ENCODE measurements at places on chromosomes 7 and 10.

DNA sequence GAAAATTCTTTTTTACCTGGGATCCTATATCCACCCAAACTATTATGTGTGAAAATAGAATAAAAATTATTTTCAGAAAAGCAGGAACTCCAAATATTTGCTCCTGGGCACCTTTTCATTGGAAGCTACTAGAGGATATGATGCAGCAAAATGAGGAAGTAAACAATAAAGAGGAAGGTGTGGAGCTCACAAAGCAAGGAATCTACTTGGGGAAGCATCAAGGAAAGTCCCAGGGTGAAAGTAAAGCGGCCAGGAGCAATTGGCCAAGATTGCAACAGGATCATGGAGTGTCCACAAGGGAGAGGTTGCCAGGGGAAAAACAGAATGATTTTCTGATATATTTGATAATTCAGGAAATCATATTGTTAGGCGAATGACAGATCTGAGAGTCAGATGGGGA lies 80.8 kb downstream of the CARD11 start:
- DNase-seq, result no peak

DNA sequence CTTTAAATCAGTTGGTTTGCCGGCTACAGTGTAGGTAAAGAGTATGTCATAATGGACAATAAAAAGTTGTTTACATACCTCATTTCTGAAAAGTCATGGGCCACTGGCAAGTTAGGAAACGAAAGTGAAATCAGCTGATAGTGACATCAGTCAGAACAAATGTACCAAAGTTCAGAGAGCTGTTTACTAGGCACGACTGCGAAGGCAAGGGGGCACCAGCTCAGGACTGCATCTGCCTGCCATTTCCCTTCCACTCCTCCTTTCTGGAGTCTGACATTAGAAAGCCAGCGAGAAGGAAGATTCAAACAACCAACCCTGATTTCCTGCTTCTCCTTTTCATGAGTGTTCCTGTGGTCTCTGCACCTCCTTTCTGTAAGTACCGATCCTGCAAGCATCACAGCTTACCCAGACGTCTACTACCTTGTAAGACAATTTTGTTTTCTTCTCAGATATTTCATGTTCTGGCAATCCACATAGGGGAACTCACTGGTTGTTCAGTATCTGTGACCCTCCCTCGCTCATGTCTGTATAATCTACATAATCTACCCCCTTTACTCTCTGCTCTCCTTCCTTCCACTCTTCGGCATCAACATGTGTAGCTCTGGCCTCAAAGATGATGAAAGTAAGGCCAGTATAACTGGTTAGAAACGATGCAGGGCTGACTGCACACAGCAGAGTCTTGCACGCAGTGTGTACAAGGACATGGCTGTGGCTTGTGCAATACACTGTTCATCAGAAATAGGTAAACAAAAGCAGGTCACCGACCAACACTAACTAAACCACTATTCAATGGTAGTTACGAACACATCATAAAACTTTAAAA lies at the start of gene TMEM140:
Gene TMEM140 (plus strand): TSS at position 174 of the 823 bp plus-strand sequence. CDS start 16,370 bp downstream, outside the sequence.
- DNase-seq, result no peak

GRCh38 chr10:96918214-96919002 lies 86.3 kb downstream of the LCOR start:
- DNase-seq, result no peak

DNA sequence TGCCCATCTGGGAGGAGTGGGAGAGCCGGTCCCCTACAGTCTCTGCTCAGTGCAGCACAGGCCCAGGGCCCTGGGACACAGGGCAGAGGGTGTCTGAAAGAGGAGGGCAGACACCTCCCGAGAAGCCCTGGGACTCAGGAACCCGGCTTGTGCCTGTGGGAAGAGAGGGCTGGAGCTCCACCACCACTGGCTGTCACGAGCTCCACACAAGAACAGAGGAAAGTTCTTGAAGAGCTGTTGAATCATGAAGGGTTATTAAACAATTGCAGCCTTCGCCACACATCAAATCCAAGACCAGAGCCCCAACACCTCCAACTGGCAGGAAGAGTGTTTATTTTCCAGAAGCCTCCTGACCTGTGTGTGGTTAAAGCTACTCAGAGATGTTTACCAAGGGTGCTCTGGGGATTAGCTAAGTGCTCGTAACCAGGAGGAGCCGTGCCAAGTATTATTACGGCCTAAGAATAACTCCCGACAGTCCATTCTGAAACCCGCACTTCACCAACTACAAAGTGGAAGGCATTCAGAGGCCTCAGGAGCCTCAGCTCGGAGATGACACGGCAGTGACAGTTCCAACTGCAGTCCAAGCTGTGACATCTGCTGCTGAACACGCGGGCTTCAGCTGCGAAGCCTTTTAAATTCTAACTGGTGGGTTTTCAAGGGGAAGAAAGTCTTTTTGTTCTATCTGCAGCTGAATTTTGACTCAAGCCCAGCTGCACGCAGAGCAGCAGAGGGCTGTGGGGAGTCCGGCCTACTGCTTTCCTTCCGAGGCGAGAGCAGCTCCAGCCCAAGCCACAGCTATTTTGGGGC lies 75.1 kb downstream of the MAD1L1 start:
- peak; percentile 70 for DNase-seq

DNA sequence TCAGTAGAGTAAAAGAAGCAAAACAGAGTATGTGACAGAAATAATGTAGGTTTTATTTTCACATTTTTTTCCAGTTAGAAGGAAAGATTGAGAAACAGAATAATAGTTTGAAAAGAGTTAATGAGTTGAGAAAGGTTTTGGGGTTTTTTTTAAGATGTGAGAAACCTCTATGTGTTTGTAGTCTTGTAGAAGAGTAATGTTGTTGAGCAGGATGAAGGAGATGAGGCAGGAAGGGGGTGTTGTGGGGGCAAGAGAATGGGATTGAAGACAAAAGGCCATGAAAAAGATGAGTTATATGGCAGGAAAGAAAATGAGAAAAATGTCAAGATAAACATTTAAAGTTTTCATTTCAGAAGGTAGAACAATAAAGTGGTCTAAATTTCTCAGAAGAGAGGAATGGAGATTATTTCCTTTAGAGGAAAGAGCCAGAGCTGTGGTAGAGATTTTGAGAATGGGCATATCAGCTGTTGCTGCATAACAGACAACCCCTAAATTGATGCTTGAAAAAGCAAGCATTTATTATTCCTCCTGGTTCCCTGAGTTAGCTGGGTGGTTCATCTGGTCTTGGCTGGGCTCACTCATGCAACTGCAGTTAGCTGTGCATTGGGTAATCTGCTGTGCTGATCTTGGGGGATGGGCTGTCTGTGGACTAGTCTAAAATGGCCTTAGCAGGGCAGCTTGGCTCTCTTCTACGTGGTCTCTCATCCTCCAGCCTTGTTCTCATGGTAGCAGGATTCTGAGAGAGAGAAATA lies 27.1 kb downstream of the PCGF5 start:
- DNase-seq, result no peak

DNA sequence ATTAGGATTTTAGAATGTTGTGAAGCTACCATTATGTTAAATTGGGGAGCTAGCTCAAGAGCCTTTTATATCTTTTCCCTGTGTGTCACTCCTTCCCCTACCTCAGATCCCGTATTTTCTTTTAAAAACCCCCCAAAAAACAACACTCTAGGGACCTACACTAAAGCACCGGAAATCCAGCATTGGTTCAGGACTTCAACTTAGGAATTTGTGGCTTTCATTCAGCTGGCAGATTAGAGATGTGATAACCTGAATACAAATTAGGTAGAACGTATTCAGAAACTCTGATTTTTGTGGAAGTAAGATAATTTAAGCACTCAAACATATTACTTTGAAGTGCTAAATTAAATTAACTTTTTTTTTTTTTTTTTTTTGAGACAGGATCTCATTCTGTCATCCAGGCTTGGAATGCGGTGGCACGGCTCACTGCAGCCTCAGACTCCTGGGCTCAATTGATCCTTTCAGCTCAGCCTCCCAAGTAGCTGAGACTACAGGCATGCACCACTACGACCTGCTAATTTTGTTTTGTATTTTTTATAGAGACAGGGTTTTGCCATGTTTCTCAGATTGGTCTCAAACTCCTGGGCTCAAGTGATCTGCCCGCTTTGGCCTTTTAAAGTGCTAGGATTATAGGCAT lies 6.8 kb downstream of the TBC1D12 start:
- DNase-seq, result no peak

GRCh38 chr10:75358835-75359421 lies 42.6 kb downstream of the ZNF503 start:
- DNase-seq, result no peak

DNA sequence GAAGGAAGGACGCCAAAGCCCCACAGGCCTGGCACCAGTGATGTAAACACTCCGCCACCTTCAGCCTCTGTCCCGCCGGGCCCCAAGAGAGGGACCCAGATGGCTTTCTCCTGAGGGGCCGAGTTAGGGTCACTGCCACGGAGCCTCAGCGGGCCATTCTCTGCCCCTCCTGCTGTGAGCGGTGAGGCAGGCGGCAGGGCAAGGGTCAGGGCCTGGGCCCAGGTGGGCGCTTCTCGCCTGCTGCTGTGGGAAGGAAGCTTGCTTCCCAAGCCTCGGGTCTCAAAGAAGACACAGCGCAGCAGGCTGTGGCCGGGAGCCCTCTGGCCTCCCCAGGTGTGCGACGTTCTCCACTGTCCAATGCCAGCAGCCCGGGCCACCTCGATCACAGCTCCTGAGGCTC lies 84.8 kb downstream of the PROSER2 start:
- DNase-seq, result no peak

GRCh38 chr7:130894146-130894908 lies 160.3 kb upstream of the KLF14 start:
- peak; percentile 86 for DNase-seq

GRCh38 chr7:127905491-127906330 lies 125.5 kb downstream of the LRRC4 start:
- no peak for DNase-seq

- DNase-seq, result no peak
Measured at GRCh38 chr7:136998495-136998894, 130.0 kb downstream of the CHRM2 start.

GRCh38 chr7:27104341-27105058 lies 2.0 kb upstream of the HOXA2 start:
- DNase-seq, result no peak

- DNase-seq, result no peak
Measured at GRCh38 chr7:124201768-124202349, 169.0 kb upstream of the TMEM229A start.

- no peak for DNase-seq
Measured at GRCh38 chr10:70807556-70807955, 8.2 kb upstream of the SGPL1 start.

DNA sequence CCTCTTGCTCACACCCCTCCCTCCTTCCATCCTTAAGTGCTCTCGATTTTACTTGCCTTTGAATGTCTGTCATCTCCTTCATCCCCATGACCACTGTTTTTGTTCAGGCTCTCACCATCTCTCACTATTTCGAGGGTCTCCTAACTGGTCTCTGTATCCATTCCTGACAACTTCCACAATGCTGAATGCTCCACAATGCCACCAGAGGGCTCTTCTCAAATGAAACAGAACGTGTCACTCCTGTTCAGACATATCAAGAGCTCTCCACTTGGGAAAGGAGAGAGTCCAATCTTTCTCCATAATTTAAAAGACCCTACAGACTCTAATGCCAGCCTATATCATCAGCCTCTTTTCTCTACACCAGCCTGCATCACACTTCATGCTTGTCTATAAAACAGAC lies 9.0 kb upstream of the SLC13A1 start:
- no peak for DNase-seq

DNA sequence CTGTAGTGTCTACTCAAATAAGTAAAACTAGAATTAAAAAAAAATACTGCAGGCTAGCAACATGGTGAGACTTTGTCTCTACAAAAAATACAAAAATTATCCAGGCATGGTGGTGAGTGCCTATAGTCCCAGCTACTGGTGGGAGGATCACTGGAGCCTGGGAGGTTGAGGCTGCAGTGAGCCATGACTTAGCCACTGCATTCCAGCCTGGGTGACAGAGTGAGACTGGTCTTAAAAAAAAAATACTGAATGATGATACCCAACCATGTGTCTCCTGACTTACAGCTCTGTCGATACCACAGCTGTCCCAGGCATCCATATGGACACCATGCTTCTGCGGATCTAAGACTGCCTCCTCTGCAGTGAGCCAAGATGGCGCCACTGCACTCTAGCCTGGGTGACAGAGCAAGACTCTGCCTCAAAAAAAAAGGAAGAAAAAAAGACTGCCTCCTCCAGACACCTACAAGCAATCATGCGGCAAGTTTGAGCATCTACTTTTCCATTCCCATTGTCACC lies 7.9 kb upstream of the FRAT1 start:
- no peak for DNase-seq

- DNase-seq, result no peak
Measured at GRCh38 chr10:35979116-35979515, 337.0 kb upstream of the FZD8 start.

- no peak for DNase-seq
Measured at GRCh38 chr10:88437411-88437810, 145.7 kb downstream of the RNLS start.

DNA sequence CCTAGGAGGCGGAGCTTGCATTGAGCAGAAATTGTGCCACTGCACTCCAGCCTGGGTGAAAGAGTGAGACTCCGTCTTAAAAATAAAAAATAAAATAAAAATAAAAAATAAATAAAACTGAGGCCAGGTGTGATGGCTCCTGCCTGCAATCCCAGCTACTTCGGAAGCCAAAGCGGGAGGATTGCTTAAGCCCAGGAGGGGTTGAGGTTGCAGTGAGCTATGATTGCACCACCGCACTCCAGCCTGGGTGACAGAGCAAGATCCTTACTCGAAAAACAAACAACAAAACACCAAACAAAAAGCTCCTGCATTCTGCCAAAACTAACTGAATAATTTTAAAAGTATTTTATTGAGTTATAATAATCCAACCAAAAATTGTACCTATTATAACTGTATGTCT lies 36.2 kb downstream of the AGAP4 start:
- DNase-seq, result no peak

- DNase-seq, result no peak
Measured at GRCh38 chr10:2701802-2702201, 365.5 kb upstream of the PFKP start.

DNA sequence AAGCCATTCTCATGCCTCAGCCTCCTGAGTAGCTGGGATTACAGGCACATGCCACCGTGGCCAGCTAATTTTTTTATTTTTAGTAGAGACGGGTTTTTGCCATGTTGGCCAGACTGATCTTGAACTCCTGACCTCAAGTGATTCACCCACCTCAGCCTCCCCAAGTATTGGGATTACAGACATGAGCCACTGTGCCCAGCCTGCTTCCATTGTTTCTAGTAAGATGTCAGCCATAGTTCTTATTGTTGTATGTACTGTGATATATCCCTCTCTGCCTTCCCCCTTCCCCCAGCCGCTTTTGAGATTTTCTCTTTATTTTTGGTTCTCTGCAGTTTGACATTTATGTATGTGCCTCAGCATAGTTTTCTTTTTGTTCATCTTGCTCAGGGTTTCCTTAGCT lies 87.9 kb upstream of the KLF14 start:
- DNase-seq, result no peak

GRCh38 chr7:133543657-133544056 lies 290.8 kb downstream of the EXOC4 start:
- DNase-seq, result no peak

GRCh38 chr7:153675131-153675530 lies 377.1 kb upstream of the DPP6 start:
- DNase-seq, result no peak

- no peak for DNase-seq
Measured at GRCh38 chr7:5439572-5440496, 16.2 kb upstream of the TNRC18 start.

- no peak for DNase-seq
Measured at GRCh38 chr7:36732806-36733205, 8.5 kb upstream of the AOAH start.

Data from cardiac septum (tissue), 1 donor.